ENCODE measurements at places on chromosomes 5 and 9. TPM values are rescaled to one million over a fixed set of nuclear protein-coding genes. Genes with fewer than 3 reads are reported as not detected.

MYMK gene
- total RNA-seq, result not detected

DNA sequence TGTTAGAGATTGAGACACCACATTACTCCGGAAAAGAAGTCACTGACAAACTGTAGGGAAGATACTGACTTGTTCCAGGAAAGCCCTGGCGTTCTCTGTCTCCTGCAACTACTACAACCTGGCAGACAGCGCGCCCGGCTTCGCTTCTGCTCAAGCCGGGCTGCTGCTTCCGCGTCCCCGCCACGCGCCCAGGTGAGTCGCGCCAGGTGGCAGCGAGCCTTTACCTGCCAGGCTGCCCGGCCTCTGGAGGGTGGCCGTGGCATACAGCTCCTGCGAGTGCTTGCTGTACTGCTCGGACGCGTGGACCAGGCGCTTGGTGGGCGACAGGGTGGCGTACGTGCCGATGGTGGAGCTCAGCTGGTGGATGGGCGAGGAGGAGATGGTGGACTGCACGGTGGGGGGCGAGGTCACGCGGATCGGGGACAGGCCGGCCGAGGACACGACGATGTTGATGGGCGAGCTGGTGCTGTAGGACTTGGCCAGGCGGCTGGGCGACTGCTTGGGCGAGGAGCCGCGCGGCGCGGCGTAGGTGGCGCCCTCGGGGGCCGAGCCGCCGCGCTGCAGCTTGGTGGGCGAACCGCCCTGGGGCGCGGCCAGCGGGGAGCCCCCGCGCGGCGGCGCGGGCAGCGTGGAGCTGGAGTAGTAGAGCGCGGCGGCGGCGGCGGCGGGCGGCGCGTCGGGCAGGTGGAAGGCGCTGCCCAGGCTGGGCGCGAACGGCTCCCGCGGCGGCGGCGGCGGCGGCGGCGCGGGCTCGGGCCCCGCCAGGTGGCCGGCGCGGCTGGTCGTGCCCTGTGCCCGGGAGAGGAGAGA, 519.6 kb downstream of the CTNND2 start:
- no peaks in the 10 kb centered on the region for H3K36me3 ChIP-seq
- H3K27ac ChIP-seq, result no peak overlapping the region
- no peak for DNase-seq
- no peaks in the 10 kb centered on the region for H3K27me3 ChIP-seq
- no peaks in the 10 kb centered on the region for H3K4me1 ChIP-seq

GRCh38 chr5:149857499-149857898, 87.1 kb downstream of the PDE6A start:
- no peak overlapping the region for H3K27ac ChIP-seq
- no peaks in the 10 kb centered on the region for H3K27me3 ChIP-seq
- no peak overlapping the region for H3K4me3 ChIP-seq
- H3K4me1 ChIP-seq, result no peaks in the 10 kb centered on the region

RFESD gene
- total RNA-seq, result 1.6 TPM

- H3K36me3 ChIP-seq, result no peaks in the 10 kb centered on the region
- no peak overlapping the region for H3K27ac ChIP-seq
- DNase-seq, result peak; percentile 50
- no peaks in the 10 kb centered on the region for H3K27me3 ChIP-seq
These were observed 96.6 kb downstream of the NLN start for GRCh38 chr5:65818592-65818991.

DNA sequence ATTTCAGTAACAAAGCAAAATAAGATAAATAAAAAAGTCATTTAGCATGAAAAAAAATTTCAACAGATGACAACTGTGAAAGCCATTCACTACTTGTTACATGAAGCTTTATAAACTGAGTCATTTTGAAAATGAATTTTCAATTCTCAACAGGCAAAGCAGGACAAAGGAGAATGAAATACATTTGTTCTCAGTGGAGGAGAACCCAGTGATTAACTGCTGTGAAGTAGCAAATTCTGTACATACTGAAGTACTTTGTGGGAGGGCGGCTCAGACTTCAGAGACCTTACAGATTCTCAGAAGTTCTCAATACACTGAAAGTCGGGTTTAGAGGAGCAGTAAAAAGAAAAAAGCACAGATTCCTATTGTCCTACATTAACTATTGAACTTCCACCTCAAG, 21.7 kb downstream of the SKIC3 start:
- 0 out of 2 replicates have a peak, but pooled peaks cover 4% of the 10 kb centered on the region for H3K4me1 ChIP-seq
- no peak overlapping the region for H3K27ac ChIP-seq
- DNase-seq, result no peak
- no peaks in the 10 kb centered on the region for H3K27me3 ChIP-seq

GRCh38 chr9:109935406-109936087, 155.5 kb downstream of the PALM2AKAP2 start:
- no peak overlapping the region for H3K27ac ChIP-seq
- H3K4me1 ChIP-seq, result no peaks in the 10 kb centered on the region

DNA sequence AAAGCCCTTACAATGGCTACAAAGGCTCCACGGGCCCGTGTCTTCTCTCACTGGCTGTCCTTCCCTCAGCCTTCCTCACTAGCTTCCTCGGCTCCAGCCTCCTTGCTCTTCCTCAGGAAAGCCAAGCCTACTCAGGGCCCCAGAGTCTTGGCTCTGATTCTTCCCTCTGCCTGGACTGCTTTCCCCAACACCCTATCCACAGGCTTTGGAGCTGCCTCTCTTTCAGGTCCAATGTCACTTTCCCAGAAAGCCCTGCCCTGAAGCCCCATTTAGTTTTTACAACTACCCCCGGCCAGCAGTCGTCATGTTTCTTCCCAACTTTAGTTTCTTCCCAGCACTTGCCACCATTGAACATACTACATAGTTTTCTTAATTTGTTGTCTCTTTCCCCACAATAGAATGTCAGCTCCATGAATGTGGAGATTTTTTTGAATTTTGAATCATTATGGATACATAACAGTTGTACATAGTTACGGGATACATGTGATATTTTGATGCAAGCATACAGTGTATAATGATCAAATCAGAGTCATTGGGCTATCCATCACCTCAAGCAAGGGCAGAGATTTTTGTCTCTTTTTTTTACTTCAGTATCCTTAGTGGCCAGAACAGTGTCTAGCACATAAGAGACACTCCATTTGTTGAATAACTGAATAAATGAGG, 17.5 kb upstream of the TOMM5 start:
- H3K36me3 ChIP-seq, result no peaks in the 10 kb centered on the region
- no peaks in the 10 kb centered on the region for H3K27me3 ChIP-seq
- H3K4me3 ChIP-seq, result no peak overlapping the region
- no peak for DNase-seq

ASPN gene
- not detected for total RNA-seq

- H3K36me3 ChIP-seq, result no peaks in the 10 kb centered on the region
- H3K27me3 ChIP-seq, result no peaks in the 10 kb centered on the region
- H3K4me1 ChIP-seq, result no peaks in the 10 kb centered on the region
- no peak overlapping the region for H3K27ac ChIP-seq
These were observed 143.2 kb downstream of the RMI1 start for GRCh38 chr9:84123648-84124406.

HTR1A gene
- not detected for total RNA-seq

RORB gene
- not detected for total RNA-seq

ECM2 gene
- total RNA-seq, result not detected

GRCh38 chr9:109972026-109972882, 192.3 kb downstream of the PALM2AKAP2 start:
- no peaks in the 10 kb centered on the region for H3K36me3 ChIP-seq
- no peak overlapping the region for H3K27ac ChIP-seq
- H3K27me3 ChIP-seq, result no peaks in the 10 kb centered on the region
- H3K4me3 ChIP-seq, result no peak overlapping the region
- DNase-seq, result no peak
- no peaks in the 10 kb centered on the region for H3K4me1 ChIP-seq

DNA sequence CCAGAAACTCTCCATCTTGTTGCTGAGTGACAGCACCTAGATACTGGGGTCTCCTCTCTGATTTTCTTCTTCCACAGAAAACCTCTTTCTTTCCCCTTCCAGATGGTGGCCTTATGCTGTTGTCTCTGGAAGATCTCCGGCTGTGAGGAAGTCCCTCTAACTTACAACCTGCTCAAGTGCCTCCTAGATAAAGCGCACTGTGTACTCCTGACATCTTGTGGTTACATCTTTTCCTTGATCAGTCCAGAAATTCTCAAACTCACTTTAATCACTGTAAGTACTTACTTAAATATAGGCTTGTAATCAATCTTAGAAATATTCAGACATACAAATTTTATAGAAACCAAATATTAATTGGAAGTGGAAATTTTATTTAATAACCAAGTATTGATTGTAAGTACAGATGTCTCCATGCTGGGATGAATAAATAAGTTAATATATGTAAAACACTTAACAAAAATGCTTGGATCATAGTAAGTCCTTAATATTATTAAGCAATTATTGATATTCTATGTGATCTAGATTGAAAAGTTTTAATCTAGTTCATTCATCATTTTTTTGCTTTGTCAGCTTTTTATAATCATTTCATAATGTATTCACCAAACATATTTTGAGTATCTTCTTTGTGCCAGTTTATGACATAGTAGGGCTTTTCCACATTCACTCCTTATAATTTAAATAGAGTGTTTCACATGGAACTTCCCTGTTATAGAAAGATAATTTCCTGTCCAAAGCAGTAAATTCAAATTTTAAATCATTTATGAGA, 1381.4 kb upstream of the CDH6 start:
- H3K36me3 ChIP-seq, result no peaks in the 10 kb centered on the region
- H3K27me3 ChIP-seq, result no peaks in the 10 kb centered on the region
- H3K4me1 ChIP-seq, result no peaks in the 10 kb centered on the region
- no peak overlapping the region for H3K4me3 ChIP-seq
- H3K27ac ChIP-seq, result no peak overlapping the region

DNA sequence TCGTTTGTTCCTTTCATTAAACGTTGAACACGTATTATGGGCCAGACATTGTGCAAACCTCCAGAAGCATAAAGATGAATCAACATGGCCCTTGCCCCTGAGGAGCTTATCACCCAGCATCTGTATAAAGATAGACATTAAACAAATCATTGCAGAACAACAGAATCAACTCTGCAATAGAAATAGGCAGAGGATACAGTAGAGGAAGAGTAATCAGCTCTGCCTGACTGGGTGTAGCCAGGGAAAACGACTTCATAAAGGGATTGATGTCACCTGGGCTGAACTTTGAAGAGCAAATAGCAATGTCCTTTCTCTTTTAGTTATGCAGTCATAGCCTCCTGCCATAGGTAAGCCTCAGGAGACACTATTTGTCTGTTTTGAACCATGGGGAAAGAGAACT, 13.4 kb downstream of the RGS7BP start:
- H3K27ac ChIP-seq, result no peak overlapping the region
- H3K4me3 ChIP-seq, result no peak overlapping the region
- H3K36me3 ChIP-seq, result no peaks in the 10 kb centered on the region
- DNase-seq, result no peak
- H3K27me3 ChIP-seq, result no peaks in the 10 kb centered on the region

NEUROG1 gene
- not detected for total RNA-seq

- no peak overlapping the region for H3K4me3 ChIP-seq
- DNase-seq, result no peak
- H3K36me3 ChIP-seq, result no peaks in the 10 kb centered on the region
- H3K27ac ChIP-seq, result no peak overlapping the region
- no peaks in the 10 kb centered on the region for H3K27me3 ChIP-seq
These were observed 106.5 kb upstream of the EGFLAM start for GRCh38 chr5:38151878-38152277.

SLC22A4 gene
- 1.7 TPM for total RNA-seq

CORO2A gene
- 18.9 TPM for total RNA-seq

DNA sequence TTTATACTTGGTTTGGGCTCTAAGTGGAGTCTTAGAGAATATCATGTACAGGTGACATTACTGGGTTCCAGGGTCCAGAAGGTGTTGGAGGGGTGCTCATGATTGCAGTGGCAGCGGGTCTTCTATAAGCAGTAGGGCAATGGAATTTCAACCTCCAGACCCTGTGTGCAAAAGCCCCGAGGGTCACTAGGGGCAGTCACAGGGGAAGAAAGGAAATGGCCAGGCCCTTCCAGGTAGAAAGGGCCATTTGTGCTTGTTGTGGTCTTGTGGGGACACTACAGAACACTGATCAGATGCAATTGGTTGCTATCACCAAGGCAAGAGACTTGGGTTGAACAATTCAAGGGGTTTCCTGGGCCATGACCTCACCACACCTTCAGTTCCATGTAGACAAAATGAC, 283.4 kb downstream of the GADD45G start:
- H3K36me3 ChIP-seq, result no peaks in the 10 kb centered on the region
- no peaks in the 10 kb centered on the region for H3K4me1 ChIP-seq
- H3K27me3 ChIP-seq, result no peaks in the 10 kb centered on the region
- no peak overlapping the region for H3K27ac ChIP-seq

GRCh38 chr9:121179930-121180681, 21.6 kb downstream of the RAB14 start:
- no peak overlapping the region for H3K4me3 ChIP-seq
- H3K4me1 ChIP-seq, result peaks cover 30% of the 10 kb centered on the region
- H3K27me3 ChIP-seq, result no peaks in the 10 kb centered on the region
- no peaks in the 10 kb centered on the region for H3K36me3 ChIP-seq
- no peak for DNase-seq

DNA sequence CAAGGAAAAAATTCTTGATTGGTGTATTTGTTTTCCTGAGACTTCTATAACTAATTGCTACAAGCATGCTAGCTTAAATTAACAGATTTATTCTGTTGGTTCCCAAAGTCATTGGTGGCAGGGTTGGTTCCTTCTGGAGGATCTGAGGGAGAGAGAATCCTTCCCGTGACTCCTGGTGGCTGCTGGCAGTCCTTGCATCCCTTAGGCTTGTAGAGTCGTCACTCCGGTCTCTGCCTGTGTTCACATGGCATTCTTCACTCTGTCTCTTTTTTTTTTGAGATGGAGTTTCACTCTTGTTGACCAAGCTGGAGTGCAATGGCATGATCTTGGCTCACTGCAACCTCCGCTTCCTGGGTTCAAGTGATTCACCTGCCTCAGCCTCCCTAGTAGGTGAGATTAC, 5.3 kb downstream of the CDK9 start:
- DNase-seq, result no peak
- H3K4me1 ChIP-seq, result no peaks in the 10 kb centered on the region
- no peak overlapping the region for H3K27ac ChIP-seq
- H3K27me3 ChIP-seq, result no peaks in the 10 kb centered on the region

GRCh38 chr9:4095484-4095883, 204.4 kb downstream of the GLIS3 start:
- no peaks in the 10 kb centered on the region for H3K27me3 ChIP-seq
- H3K27ac ChIP-seq, result no peak overlapping the region
- no peak overlapping the region for H3K4me3 ChIP-seq
- no peaks in the 10 kb centered on the region for H3K36me3 ChIP-seq

PPP3R2 gene
- not detected for total RNA-seq

GRCh38 chr9:119934497-119934896, 565.3 kb upstream of the BRINP1 start:
- no peak overlapping the region for H3K27ac ChIP-seq
- no peak overlapping the region for H3K4me3 ChIP-seq
- no peaks in the 10 kb centered on the region for H3K4me1 ChIP-seq
- peaks cover 2% of the 10 kb centered on the region for H3K27me3 ChIP-seq
- no peaks in the 10 kb centered on the region for H3K36me3 ChIP-seq
- DNase-seq, result no peak

- no peaks in the 10 kb centered on the region for H3K4me1 ChIP-seq
- no peak overlapping the region for H3K27ac ChIP-seq
- no peak overlapping the region for H3K4me3 ChIP-seq
- H3K27me3 ChIP-seq, result no peaks in the 10 kb centered on the region
- no peak for DNase-seq
- H3K36me3 ChIP-seq, result no peaks in the 10 kb centered on the region
These were observed 57.6 kb upstream of the RANBP3L start for GRCh38 chr5:36359267-36359666.

- H3K4me1 ChIP-seq, result peaks cover 35% of the 10 kb centered on the region
- H3K36me3 ChIP-seq, result no peaks in the 10 kb centered on the region
- H3K27ac ChIP-seq, result peak overlapping the region; percentile 84
- H3K4me3 ChIP-seq, result no peak overlapping the region
- no peaks in the 10 kb centered on the region for H3K27me3 ChIP-seq
These were observed 6.3 kb downstream of the SLC35D2 start for GRCh38 chr9:96376891-96377874.

LTC4S gene
- total RNA-seq, result 2.4 TPM

- peak overlapping the region; percentile 19 for H3K4me3 ChIP-seq
- H3K27me3 ChIP-seq, result no peaks in the 10 kb centered on the region
- peak; percentile 63 for DNase-seq
- H3K4me1 ChIP-seq, result no peaks in the 10 kb centered on the region
- no peak overlapping the region for H3K27ac ChIP-seq
These were observed 16.9 kb downstream of the IL5 start for GRCh38 chr5:132526290-132526973.

TLN1 gene
- total RNA-seq, result 147 TPM
